ENCODE measurements at places on chromosomes 6 and 20.
A peak's percentile ranks its signal among the peaks of the same experiment; 100 is the strongest.

DNA sequence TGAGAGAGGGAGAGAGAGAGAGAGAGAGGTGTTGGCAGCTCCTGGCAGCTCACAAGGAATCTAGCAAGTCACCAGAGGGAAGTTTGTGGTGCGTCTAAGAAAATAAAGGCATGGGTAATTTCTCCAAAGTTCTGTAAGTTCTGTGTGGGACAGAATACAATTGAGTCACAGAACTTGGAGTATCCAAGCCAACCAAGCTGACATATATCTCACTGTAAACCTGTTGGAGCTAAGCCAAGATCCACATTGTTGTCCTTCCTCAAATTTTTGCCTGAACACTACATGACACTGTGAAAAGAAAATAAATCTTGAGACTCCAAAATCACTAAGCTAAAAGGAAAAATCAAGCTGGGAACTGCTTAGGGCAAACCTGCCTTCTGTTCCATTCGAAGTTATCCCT is 436.7 kb downstream of the MEI4 start:
- no peak for DNase-seq

DNA sequence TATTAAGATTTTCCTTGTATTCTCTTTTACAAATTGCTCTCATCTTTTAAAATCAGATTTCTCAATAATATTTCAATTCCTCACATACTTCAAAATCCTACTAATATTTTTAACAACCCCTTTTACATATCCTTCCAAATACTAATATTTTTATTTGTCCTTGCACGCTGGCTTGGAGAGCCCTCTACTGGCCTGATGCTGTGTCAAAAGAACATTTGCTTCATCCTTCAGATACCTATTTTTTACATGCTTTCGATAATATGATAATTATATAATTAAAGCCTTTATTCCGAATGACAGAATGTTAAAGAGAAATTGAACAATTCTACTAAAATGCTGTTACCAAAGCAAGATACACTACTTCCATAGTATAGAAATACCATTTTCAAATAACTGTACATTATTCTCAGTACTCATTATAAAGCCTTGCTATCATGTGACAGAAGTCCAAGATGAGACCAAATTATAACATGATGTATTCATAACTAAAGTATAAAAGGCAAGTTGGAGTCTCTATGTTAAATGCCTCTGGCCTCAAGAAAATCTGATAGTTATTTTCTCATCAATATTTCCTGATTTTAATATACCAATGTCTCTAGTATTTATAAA is 39.0 kb upstream of the PLN start:
- DNase-seq, result no peak

DNA sequence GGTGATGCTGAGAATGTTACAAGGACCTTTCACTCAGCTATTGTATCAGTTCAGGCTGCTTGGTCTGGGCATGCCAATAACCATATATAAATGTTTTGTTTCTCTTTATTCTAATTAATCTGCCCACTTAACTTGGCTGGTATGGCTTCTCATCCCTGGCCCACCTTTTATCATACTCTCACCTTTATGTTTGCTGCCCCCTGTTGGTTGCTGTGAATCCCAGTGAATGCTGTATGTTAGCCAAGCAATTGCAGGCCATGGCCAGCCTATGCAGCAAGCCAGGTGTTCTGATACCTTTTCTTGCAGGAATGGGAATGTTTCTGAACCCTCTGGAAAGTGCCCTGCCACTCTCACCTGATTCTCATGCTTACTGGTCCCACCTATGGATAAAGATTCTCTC is 54.6 kb downstream of the PCSK2 start:
- no peak for DNase-seq

DNA sequence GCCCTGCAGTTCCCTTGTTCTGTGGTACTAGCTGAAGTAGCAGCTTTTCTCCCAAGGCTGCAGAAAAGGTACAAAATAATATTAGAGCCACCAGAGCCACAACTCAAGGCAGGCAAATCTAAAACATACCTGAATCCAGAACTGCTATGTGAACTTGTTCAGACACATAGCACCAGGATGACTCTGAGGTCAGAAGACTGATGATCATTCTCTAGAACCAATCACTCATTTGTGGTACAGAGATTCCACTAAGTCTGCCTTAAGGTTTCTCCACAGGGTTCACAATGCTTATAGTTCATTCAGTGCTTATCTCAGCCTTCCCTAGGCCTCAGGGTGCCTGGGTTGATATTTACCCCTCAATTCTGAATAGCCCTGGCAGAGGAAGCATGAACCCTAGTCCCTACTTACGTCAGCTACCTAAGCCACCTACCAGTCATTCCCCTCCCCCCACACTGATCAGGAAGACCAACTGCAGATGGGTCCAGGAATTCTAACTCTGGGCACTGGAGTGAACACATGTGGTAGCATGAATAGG is 140.9 kb upstream of the MOCS1 start:
- DNase-seq, result no peak

DNA sequence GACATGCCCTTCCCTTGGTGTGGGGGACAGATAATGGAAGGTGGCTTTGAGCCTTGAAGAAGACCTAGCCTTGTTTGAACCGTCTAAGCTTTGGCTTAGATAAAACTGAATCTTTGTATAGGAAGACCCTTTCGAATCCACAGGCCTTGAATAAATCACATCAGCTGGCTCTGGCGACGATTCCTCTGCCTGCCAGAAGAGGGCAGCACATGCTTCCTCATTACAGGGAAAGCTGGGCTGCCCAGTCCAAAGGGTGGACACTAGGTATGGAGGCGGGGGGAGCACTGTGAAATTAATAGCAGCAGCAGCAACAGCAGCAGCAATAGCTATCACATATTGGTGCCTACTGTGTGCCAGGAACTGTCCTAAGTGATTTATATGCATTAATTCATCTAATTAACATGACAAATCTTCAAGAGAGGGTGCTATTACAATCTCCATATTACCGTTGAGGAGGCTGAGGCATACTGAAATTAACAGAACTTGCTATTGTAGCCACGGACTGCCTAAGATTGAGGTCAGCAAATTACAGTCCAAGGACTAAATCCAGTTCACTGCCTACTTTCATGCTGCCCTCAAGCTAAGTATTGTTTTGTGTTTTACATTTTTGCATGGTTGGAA is 85.1 kb downstream of the CLIC5 start:
- peak; percentile 34 for DNase-seq

DNA sequence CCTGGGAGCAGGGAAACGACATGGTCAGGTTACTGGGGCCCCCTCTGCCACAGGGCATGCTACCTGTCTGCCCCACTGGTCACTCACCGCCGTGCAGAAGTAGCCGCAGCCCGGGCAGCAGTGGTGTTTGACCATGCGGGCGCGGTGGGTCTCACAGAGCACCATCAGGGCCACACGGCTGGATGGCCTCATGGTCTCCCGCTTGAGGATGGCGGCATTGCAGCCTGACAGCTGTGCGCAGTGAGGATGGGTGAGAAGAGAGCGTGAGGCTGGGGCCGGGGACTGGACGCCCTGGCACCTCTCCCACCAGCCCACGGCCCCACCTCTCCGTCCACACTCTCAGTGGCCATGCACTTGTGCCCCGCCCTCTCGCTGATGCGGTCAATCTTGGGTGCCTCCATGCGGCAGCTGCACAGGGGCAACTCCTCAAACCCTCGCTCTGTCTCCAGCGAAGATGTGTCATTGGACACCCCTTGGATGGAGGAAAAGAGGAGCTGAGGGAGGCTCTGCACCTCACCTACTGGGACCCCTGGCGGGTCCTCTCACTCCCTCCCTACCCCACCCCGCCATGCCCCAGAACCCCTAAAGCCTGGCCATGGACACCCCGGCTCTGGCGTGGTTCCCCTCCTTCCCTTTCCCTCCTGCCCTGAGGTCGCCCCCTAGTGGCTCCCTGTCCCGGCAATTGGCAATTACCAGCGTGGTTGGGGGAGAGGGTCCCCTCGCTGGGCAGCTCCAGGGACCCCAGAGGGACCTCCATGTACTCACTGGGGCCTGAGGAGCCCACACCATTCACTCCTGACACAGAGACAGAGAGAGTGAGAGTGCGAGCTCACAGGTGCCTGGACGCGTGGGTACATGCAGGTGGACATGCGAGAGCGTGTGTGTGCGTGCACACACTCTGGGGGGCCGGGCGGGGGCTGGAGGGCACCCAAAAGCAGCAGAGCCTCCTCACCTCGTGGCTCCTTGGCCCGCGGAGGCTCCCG is 8.9 kb downstream of the EHMT2 start:
- peak; percentile 68 for DNase-seq

DNA sequence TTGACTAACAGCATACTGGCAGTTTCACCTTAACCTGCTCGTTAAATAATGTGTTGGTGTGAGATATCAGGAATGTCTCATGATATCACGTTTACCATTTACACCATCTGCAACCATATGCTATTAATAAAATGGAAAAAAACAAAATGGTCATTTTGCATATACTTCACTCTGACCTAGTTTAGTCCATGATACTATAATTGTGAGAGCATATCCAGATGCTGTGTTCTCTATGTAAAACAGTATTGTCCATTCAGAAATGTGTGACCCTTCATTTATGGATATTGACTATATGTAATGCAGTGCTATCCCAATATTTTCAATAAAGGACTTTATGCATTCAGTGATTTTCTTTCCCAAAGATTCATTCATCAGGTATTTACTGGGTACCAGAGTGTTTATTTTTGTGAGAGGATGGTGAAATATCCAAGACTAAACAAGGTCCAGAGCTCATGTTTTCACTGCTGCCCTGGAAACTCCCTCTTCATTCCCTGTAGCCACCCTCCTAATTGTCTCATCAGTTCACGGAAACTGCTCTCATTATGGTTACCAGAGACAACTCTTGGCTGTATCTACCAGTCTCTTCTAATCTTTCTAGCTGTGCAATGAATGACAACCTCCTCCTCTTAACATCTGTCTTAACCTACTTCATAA is 25.7 kb upstream of the HINT3 start:
- no peak for DNase-seq

DNA sequence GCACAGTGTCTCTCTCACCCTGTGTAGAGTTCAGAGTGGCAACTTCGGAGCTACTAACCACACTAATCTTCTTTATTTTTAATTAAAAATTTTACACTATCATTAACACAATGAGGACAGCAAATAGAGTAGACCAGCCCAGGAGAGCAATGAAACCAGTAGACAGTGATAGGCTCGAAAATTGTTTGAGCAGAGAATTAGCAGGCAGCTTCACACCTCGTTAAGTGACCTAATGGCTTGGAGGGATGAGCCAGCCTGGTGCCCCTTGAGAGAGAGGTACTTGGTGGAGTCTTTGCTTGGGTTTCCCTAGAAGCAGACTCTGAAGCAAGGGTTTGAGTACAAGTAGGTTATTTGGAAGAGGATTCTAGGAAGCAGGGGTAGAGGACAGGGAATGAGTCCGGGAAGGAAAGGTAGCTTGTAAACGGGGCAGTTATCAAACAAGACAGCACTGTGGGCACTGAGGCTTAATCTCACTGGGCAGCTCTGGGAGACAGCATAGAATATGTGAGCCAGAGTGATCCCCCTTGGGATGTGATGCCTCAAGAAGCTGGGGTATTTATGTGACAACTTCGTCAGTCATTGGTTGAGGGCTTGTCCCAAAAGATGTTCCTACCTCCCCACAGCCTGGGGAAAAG is 146.1 kb downstream of the PCSK2 start:
- no peak for DNase-seq

Measured in GM12892 (cell line).